ENCODE measurements at places on chromosomes 11 and 22.

GRCh38 chr11:72218251-72218745 is 1.7 kb downstream of the FOLR2 start:
- DNase-seq = no peak

DNA sequence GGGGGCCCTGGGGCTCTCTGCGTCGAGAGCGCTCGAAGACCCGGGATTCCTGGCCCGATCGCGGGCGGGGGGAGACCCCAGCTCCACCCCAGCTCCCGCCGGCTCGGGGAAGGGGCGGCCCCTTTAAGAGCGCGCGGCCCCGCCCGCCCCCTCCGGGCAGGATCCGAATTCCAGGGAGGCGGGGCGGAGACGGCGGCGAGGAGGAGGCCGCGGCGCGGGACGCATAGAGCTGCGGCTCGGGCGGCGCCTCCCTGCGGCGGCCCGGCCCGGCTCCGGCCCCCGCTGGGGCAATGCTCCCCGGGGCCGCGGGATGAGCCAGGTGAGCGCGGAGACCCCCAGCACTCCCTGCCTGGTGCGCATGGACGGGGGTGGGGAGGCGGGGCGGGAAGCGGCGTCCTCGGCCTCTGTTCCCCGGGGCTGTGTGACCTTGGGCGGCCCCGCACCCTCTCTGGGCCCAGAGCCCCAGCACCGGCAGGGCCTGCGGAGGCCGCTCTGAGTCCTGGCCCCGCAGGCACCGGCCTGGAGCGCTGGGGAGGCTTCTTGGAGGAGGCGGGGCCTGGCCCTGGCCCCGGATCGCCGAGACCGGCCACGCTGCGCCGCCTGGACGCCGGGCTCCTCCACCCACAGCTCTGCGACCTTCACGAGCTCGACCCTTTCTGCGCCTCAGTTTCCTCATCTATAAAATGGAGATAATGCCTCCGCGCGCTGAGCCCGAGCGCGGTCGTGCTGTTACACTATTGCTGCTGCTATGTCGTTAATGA is 565 bp downstream of the GAS2L1 start:
- DNase-seq = peak; percentile 42

- DNase-seq = no peak
Measured at GRCh38 chr22:41776381-41776780, 24.1 kb upstream of the CCDC134 start.

DNA sequence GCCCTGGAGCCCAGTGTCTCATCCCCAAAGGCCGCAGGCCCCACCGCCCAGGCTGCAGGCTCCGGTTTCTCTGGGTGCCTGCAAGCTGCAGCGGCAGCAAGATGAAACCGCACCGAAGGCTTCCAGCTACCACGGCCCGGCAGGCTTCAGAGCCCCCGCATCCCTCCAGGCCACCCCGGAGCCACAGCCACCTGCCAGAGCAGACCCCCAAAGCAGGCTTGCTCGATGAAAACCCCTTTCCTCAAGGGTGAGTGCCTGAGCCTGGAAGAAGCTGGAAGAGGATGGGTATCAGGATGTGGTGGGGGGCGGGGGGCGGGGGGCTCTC is 24.5 kb upstream of the GNB1L start:
- no peak for DNase-seq

DNA sequence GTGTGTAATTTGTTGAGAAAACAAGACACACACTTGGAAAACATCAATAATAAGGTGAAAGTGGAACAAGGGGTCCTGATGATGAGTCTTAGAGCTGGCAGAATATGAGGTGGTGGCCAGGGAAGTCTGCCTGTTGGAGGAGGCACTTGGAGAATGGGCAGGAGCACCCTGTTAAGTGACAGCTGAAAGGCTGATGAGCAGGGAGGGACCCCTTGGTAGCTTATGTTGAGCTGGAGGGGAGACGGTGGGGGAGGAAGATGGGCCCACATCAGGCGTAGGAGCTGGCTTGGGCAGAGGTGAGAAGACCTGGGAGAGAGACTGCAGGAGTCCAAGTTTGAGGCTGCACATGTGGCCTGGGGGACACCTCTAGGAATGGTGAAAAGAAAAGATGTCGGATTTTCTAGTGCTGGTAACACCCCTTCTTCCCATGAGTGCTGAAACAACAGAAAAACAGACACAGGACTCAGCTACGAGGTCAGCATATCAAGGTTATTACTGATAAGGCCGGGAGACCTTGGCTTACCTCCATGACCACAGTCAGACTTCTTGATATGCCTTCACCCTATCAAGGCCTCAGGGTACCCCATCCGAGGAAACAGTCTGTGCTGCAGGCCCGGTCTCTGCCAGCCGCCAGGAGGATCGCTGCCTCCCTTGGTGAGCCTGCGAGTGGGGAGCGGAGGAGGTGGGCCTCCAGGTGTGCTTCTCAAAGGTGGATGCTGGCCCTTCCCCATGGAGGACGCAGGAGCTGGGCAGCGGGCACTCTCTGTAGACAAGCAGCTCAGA is 14.3 kb upstream of the C11orf96 start:
- no peak for DNase-seq

- DNase-seq = no peak
Measured at GRCh38 chr11:66080055-66080817, 10.2 kb downstream of the PACS1 start.

DNA sequence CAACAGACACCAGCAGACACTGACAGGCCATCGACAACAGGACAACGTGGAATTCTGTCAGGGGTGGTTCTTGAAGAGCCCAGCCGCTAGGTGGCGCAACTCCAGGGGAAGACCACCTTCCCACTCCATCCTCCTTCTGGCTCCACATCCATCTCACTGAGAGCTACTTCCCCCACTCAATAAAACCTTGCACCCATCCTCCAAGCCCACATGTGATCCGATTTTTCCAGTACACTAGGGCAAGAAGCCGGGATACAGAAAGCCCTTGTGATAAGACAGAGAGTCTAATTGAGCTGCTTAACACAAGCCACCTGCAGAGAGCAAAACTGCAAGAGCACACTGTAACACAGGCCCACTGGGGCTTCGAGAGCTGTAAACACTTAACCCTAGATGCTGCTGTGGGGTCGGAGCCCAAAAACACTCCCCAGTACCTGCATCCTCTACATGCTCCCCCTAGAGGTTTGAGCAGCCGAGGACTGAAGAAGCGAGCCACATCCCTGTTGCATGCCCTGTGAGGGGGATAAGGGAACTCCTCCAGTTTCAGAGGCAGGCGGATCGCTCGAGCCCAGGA is 11.5 kb upstream of the RAB39A start:
- no peak for DNase-seq

GRCh38 chr22:46238541-46238940 is 11.6 kb downstream of the CDPF1 start:
- no peak for DNase-seq

- DNase-seq = no peak
Measured at GRCh38 chr11:132072858-132073211, 702.4 kb downstream of the NTM start.

DNA sequence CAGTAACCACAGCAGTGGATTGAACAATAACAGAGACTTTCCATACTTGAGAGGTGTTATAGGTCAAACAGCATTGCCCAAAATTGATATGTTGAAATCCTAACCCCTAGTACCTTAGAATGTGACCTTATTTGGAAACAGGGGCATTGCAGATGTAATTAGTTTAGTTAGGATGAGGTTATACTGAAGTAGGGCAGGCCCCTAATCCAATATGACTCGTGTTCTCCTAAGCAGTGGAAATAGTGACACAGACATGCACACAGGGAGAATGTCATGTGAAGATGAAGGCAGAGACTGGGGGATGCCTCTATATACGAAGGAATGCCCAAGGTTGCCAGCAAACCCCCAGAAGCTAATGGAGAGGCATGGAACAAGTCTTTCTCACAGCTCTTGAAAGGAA is 270.5 kb downstream of the TENM4 start:
- DNase-seq = no peak

GRCh38 chr11:83852775-83853442 is 566.7 kb upstream of the CCDC90B start:
- no peak for DNase-seq

GRCh38 chr22:17083255-17083654 is 1.5 kb upstream of the IL17RA start:
- no peak for DNase-seq

DNA sequence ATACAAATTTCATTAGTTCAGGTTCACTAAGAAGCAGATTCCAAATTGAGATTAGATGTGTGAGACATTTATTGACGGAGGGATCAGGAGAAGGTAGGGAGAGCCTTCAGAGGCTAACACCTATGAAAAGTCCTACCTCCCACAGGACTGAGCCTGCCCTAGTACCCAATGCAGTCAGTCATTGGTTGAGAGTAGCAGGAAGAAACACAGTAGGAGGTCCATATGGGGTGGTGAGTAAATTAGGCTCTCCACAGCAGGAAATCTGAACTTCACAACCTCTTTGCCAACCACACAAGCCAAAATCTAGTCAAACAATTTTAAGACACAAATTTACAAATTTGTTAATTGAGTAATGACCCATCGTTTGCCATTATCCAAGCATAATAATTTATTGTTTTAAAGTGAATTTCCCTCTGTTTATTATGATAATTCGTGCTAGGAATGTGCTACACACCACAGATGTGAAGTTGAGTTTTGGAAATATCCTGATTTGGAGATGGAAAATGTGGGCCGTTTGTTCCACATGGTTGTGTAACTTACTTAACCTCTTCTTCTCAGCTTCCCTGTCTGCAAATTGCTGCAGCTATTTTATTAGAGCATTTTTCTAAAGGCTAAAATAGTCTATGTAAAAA is 542.1 kb downstream of the ETS1 start:
- DNase-seq = no peak

- no peak for DNase-seq
Measured at GRCh38 chr11:126495281-126496220, 140.1 kb downstream of the ST3GAL4 start.

- no peak for DNase-seq
Measured at GRCh38 chr22:22799561-22799960, 88.1 kb upstream of the IGLL5 start.

DNA sequence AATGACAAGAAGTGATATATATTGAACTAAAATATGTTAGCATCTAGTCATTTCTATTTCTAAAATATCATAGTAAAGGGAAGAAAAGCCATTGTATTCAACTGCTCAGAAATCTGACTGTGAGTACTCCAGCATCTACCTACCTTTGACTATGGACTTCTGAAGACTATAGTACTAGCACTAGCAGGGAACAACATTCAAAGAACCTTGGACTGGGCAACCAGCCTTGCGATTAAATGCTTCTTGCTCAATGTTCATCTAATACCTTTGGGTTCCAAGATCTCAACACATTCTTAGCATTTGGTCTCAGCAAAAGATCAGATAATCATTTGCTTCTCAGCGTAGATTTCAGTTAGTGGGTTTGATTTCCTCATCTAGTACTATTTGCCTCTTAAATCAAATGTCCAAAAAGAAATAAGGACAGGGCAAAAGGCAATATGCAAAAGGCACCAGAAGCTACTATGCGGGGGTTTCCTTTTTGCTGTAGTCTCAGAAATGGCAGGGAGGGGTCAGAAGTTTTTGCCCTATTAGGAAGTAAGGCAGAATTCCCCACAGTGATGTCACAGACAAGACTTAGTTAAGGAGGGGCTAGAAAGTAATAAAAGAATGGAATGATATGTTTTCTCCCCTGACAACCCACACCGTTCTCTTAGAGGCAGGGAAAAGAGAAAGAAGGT is 80.6 kb downstream of the GAB2 start:
- DNase-seq = no peak

DNA sequence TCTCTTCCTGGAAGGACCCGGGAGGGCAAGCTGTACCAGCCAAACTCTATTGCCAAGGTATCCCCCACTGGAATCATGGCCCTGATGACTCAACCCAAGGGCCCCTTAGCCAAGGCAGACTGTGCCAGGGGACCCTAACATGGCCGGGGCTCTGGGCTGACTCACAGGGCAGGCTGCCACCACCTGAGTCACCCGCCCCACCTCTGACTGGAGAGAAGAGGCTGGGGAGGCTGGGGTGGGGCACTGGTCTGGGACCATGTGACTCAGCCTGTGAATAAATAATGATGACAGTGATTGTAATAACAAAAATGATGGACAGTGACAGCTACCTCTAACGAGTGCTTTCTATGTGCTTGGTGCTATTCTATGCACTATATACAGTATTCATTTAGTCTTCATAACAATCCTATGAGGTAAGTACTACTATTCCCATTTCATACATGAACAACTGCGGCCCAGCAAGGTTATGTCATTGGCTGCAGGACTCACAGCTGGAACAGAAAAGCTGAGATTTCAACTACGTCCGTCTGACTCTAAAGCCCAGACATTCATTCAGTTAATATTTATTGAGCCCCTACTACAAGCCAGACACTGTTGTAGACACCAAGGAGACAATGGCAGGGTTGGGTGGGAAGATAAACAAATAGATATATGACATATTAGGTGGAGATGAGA is 84.2 kb downstream of the FBXO7 start:
- peak; percentile 24 for DNase-seq

GRCh38 chr11:31656051-31656450 is 146.5 kb downstream of the ELP4 start:
- DNase-seq = no peak

GRCh38 chr22:21669026-21669425 is 3.2 kb downstream of the PPIL2 start:
- DNase-seq = no peak

- no peak for DNase-seq
Measured at GRCh38 chr22:50712341-50713007, 25.5 kb upstream of the ACR start.

- no peak for DNase-seq
Measured at GRCh38 chr11:14336507-14337503, 22.2 kb downstream of the RRAS2 start.

DNA sequence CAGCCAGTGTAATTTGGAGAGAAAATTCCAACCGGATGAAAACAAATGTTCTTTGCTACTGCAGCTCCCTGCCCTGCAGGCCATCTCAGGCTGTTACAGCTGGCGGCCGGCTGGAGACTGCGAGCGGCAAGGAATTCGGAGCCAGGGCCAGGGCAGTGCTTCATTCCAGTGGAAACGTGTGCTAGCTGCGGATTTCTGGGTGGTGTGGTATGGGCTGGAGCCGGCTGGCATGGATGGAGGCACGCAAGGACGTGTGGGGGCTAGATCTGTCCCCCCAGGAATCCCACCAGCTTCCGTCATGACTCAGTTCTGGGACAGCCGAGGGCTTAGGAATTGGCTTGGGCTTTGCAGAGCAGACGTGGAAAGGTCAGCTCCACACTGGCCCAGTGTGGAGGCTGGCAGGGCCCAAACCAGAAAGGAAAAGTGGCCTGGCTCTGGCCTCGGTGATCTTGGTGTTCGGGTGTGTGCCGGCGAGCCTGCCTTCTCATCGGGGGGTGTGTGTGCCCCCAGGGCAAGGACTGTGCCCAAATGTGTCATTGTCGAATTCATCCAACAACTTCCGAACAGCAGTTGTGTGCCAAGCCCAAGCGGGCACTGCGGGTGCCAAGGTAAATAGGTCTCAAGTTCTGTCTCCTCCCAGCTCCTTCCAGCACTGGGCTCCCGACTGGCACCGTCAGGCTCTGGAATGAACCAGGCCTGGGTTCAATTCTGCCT is 48.1 kb upstream of the SHISAL1 start:
- DNase-seq = no peak

DNA sequence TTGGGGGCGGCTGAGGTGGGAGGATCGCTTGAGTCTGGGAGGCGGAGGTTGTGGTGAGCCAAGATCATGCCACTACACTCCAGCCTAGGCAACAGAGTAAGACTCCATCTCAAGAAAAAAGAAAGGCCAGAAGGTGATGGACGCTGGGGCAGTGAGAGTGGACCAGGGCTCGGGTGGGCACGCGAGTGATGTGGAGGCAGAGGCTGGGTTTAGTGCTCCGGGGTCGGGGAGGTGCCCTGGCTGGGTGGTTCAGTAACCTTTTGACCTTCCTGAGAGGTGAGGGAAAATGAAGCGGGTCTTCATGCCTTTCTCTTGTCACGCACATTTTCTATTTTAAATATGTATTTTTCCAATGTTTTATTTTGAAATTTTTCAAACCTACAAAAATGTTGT is 45.1 kb downstream of the ST14 start:
- no peak for DNase-seq
